ENCODE measurements at places on chromosomes 5 and 9. TPM values are rescaled to one million over a fixed set of nuclear protein-coding genes. Genes with fewer than 3 reads are reported as not detected.
A peak's percentile ranks its signal among the peaks of the same experiment; 100 is the strongest.

DNA sequence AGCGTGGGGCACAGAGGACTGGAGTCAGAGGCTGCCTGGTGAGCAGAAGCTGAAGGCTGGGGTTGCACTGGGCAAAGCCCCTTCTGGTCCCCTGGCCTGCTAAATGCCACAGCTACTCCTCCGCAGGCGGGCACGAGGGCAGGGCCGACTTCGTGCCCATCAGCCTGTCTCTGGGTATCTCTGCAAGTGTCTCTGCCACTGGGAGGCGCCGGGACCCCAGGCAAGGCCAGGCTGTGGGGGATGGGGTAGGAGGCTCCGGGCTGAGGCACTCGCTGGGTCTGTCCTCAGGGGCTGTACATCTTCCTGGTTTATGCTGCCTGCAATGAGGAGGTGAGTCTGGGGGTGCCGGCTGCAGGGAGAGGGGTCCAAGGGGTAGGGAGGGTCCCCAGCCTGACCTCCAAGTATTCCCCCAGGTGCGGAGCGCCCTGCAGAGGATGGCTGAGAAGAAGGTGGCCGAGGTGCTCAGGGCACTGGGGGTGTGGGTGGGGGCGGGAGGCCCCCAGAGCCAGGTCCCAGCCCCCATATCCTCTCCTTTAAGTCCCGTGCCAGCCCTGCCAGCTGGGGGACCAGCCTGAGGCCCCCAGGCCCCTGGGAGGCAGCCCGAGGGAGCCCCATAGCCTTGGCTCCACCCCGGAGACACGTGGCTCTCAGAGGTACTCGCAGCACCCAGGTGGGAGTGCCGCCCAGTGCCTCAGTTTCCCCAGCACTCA, 25.1 kb downstream of the ADGRD2 start:
- peak; percentile 31 for DNase-seq

DNA sequence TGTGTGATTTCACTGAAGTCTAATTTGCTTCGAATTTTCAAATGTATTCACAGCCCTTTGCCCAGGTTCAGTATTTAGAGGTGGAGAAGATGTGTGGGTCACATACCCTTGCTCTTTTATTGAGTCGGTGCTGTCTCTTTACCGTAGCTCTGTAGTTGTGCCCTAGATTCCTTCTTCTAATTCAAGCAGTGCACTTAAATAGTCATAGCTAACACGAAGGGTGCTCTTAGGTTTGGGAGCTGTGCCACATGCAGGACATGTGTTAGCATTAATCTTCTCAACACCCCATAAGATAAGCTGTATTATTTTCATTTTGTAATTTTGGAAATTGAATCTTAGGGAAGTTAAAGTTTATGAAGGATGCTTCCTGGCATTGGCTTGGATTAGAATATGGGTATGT, 293.3 kb downstream of the MAST4 start:
- no peak for DNase-seq

- peak; percentile 73 for DNase-seq
These were observed 21.1 kb downstream of the VCP start for GRCh38 chr9:35051069-35051967.

DNA sequence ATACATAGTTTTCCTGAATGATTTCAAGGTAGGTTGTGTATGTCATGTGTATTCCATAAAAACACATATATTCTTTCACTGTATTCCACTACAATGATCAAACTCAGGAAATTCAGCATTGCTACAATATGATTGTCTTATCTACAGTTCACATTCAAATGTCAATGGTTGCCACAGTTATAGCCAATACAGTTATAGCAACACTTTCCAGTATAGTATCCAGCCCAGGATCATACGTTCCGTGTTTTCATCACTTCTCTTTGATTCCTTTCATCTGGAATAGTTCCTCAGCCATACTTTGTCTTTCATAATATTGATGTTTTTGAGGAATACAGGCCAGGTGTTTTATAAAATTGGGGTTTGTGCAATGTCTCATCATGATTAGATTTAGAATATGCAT, 9.5 kb downstream of the OR2S2 start:
- DNase-seq: no peak

DNA sequence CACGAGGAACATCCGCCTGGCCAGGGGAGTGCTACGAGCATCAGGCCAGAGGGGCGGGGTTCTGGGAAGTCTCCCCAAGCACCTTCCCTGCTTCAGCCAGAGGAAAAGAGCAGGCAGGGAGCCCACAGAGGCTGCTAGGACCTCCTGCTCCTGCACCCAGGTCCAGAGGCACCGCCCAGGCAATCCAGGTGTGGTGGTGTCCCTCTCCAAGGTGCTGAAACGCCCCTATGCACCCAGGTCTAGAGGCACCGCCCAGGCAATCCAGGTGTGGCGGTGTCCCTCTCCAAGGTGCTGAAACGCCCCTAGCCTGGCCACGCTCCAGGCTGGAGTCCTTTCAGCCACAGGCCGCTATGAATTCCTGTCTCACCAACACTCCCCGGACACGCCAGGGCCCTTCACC, 10.7 kb upstream of the UBAC1 start:
- DNase-seq: peak; percentile 62

DNA sequence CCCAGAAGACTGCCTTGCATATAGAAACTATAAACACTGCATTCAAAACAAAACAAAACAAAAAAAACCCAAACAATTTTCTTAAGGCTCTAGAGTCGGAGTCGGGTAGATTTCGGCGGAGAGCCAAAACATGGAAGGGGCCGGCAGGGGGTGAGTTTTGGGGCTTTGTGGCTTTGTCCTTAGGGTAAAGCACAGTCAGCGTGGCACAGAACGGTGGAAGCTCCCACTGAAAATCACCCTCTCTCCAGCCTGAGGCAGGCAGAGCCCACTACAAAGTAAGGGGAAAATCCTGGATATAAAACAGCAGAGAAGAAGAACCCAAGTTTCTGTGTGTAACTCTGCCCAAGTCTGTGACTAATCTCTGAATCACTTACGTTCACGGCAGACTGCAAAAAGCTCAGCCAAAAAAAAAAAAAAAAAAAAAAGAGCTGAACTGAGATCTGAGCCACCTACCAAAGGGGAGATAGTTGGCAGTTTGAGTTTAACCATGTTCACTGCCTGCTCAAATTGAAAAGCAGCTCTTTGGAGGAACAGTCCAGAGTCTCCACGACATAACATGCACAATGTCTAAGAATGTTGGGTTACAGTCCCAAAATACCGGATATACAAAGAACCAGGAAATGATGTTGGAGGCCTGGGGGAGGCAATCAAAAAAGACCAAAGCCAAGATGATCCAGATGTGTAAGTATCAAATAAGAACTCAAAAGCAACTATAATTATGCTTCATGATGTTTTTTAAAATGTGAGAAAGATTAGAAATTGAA, 26.6 kb upstream of the OR2K2 start:
- no peak for DNase-seq

GRCh38 chr5:167623354-167623753, 668.1 kb upstream of the WWC1 start:
- DNase-seq: no peak

DNA sequence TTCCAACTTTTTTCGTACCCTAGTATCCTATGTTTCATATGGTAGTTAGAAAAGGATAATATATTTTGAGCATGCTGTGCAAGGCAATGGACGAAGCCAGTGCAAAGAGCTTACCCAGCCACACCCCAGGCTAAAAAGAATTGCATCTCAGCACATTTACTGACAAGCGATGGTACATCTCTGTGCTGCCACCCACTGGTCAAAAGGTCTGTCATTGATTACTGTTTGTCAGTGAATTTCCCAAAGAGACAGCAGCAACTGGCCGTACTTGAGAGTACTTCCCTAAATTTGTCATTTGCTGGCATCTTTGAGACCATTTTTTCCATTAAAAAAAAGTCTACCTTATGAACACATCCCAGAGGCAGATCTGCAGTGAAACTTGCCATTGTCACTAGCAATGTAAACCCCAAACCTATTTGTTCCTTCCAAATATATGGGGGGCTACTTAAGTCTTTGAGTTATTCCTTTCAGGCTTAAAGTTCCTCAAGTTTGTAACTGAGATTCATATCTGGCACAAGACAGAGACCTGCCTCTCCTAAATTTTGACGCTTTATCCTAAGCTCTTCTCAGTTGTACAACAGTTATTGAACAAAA, 184.3 kb downstream of the CTNND2 start:
- DNase-seq: peak; percentile 40

DNA sequence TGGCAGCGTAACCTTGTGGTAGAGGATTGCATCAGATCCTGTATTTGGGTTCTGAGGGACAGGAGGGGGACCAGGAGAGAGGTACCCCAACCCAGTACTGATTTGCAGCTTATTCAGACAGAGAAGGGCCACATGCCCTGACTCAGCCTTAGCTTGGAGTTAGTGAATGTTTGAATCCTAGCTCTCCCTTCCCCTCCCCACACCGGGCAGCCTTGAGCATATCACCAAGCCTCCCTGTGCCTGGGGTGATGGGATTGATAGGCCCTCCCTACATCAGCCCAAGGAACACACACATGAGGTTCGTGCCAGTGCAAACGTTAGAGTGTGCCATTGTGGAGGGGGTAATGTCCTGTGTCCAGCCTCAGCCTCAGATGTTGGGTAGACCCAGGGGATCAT, 71.9 kb downstream of the AMBP start:
- DNase-seq: no peak

DNA sequence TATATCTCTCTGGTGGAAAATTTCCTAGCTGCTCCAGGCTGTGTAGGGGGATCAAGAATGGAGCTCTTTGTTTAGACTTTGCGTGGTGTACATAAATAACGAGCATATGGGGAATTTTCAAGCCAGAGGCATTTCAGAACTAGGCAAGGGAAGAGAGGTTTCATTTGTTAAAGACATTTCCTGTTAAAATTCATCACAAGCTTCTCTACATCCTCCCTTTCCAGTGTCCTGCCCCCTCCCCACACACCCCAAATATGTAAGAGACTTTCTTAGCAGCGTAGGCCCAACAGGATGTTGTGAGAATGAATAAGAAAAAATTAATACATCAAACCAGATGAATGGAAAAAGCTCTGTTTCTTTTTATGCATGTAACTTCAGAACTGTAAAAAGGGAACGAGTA, 150.3 kb downstream of the GPBP1 start:
- DNase-seq: no peak

GRCh38 chr9:76913467-76913866, 7.6 kb upstream of the PRUNE2 start:
- no peak for DNase-seq

- no peak for DNase-seq
These were observed 178.0 kb upstream of the DMAC1 start for GRCh38 chr9:7977586-7977985.

GRCh38 chr5:71695595-71695994, 23.5 kb upstream of the CARTPT start:
- no peak for DNase-seq

- DNase-seq: peak; percentile 81
These were observed 21.3 kb upstream of the ZNF782 start for GRCh38 chr9:96875461-96876142.

DNA sequence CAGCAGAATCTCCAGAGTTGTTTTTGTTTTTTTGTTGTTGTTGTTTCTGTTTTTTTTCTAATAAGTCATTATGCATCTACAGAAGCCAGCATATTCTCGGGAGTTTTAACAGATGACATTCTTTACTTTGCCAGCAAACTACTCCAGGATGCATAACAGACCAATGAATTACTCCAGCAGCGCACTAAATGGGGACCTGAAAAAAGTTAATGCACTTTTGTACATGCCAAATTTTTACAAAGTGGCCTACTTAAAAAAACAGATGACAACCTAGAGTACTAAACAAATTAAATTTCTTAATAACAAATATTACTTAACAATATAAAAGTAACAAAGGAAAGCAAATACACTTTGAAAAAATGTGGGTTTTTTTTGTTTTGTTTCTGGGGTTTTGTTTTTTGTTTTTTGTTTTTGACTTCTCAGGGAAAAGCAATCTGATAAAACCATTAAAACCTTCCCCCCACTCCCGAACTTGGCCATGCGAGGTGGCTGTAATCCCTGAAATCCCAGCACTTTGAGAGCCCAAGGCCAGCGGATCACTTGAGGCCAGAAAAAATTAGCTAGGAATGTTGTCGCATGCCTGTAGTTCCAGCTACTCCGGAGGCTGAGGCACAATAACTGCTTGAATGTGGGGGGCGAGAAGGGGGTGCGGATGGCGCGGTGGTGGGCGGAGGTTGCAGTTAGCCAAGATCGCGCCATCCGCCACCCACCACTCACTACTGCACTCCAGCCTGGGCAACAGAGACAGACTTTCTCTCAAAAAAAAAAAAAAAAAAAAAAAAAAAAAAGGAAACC, 352.4 kb downstream of the CETN3 start:
- DNase-seq: no peak

DNA sequence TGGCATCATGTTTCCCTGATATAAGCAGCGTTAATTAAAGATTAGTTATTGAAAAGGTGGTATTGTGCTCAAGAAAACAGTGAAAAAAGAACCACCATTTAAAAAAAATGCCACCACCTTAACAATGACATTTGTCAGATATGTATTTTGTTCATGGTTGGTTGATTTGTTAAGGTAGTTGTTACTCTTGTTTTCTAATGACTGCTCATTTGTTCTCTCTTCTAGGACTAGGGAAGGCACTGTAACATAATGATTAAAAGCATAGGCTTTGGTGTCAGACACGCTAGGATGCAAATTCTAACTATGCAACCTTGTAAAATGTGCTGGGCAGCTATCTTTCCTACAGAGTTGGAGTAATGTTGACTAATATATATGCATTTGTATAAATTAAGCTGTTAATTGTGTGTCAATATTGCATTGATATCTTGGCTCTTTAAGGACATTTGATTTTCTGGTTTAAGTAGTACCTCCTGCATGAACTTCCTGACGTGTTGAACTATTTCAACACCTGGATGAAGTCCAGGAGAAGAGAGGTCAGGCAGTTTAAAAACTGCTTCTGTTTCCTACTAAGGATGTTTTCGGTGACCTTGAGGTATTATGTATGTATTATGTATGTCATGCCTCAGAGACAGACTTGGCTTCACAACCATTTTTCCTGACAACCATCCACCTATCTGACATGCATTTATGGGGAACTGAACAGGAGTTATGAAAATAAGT, 77.8 kb downstream of the MUSK start:
- DNase-seq: no peak

GRCh38 chr5:8034852-8035251, 165.9 kb downstream of the MTRR start:
- DNase-seq: no peak

- DNase-seq: peak; percentile 53
These were observed 269.1 kb downstream of the FANCC start for GRCh38 chr9:95048225-95049087.

GRCh38 chr5:36561601-36562000, 44.8 kb upstream of the SLC1A3 start:
- DNase-seq: no peak

GRCh38 chr9:120536094-120536493, 43.9 kb downstream of the CDK5RAP2 start:
- no peak for DNase-seq

ZMYND19 gene
- 45.9 TPM for total RNA-seq

DMGDH gene
- total RNA-seq: 1.3 TPM

ITGA1 gene
- total RNA-seq: 5.1 TPM

MYO10 gene
- total RNA-seq: not detected

KCNV2 gene
- not detected for total RNA-seq

NOTCH1 gene
- total RNA-seq: 47.6 TPM

MAN2A1 gene
- 29.9 TPM for total RNA-seq

PCDHA3 gene
- not detected for total RNA-seq

DPYSL3 gene
- 0.13 TPM for total RNA-seq

HSPB3 gene
- not detected for total RNA-seq

ECSCR gene
- 0.25 TPM for total RNA-seq

PPP1R26 gene
- 0.54 TPM for total RNA-seq

NDUFAF2 gene
- 41.2 TPM for total RNA-seq

SPATA31E1 gene
- not detected for total RNA-seq

IL4 gene
- total RNA-seq: 0.72 TPM
